Activated naive CD8-positive, alpha-beta T cell treated with anti-CD3 and anti-CD28 coated beads, Interleukin-2, amount 50 U/mL, for 24 hours (primary cell): ENCODE measurements at places on chromosomes 2 and 18.

- no peak for DNase-seq
Observed at GRCh38 chr2:12300019-12300602, 416.6 kb upstream of the TRIB2 start.

GRCh38 chr2:126802774-126803433, 95.8 kb upstream of the TEX51 start:
- DNase-seq, result no peak

GRCh38 chr2:168796090-168796577, 6.3 kb upstream of the NOSTRIN start:
- no peak for DNase-seq

DNA sequence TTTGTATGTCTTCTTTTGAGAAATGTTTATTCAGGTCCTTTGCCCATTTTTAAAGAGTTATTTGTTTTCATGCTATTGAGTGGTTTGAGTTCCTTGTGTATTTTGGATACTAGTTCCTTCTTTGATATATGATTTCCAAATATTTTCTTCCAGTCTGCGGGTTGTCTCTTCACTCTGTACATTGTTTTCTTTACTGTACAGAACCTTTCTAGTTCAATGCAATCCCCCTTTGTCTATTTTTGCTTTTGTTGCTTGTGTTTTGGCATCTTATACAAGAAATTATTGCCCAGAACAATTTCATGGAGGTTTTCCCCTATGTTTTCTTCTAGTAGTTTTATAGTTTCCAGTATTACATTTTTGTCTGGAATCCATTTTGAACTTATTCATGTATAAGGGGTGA, 62.5 kb upstream of the ACVR1C start:
- no peak for DNase-seq

- no peak for DNase-seq
Observed at GRCh38 chr2:187312718-187313282, 135.3 kb downstream of the CALCRL start.

DNA sequence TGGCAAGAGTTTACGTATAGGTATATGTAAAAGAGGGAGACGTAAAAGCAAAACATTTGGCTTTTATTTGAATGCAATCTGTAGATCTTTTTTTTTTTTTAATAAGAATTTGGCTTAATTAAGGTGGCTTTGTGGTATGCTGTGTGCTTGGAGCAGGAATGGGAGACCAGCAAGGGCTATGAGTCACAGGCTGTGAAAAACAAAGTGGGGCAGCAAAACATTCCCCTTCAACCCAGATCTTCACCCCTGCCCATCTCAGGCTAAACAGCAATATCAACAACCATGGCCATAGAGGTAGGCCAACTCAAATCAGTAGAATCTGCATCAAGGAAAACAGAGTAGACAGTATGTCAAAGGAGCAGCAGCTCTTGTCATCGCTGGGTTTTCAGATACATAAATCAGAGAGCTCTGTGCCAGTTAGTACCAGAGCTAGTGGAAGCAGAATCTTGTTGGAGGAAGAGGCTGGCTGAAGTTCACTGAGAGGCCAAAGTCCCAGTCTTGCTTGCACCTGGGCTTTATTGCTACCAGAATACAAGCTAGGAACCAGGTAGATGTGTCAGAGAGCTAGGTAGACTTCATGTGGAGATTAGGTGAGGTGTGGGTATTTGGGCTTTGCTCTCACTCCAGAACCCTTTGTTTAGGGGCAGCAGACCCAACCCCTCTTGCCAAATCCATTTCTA, 191.5 kb upstream of the FANCL start:
- DNase-seq, result no peak

DNA sequence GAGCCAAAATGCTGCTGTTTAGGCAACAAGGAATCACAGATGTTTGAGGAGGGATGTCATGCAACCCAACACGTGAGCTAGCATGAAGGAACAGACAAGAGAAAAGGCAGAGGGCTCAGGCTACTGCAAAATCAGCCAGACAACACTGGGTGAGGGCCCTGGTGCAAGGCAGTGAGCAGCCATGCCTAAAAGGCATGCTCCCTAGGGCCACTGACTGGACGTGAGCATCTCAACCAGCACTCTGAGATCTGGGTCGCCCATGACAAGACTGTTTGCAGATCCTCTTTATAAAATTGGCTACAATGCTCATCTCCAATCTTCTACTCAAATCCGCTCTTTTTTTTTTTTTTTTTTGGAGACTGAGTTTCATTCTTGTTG, 49.1 kb downstream of the KIAA2012 start:
- DNase-seq, result no peak

DNA sequence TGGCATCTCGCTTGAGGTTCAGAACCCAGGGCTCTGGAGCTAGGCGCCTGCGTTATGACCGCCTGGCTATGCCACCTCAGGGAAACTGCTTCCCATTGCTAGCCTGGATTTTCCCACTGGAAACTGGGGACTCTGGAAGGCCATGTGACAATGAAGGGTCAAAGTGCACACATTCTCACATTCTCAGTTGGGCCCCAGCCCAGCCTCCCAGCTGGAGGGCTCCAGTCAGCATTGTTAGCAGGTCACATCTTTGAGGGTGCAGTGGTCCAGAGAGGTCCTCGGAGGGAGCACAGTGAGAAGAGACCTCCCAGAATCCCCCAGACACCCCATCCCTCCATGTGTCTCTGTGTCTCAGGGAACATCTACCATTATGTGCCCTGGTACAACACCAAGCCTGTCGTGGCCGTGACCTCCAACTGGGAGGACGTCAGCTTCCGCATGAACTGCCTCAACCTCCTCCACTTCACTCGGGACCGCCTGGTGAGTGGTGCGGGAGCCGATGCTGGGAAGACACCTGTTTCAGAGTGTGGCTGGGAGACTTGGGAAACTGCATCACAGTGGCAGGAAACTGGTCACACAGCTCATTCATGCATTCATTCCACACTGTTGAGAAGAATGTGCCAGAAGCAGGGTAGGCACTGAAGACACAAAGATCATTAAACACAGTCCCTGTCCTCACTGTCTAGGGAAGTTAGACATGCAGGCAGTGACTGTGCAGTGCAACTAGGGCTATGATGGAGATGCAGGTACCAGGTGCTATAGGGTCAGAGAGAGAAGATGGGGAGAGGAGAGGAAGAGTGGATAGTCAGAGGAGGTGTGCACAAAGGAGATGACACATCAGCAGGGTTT, 41.6 kb downstream of the FER1L5 start:
- no peak for DNase-seq

GRCh38 chr18:22848615-22849014, 84.5 kb upstream of the RBBP8 start:
- DNase-seq, result no peak

DNA sequence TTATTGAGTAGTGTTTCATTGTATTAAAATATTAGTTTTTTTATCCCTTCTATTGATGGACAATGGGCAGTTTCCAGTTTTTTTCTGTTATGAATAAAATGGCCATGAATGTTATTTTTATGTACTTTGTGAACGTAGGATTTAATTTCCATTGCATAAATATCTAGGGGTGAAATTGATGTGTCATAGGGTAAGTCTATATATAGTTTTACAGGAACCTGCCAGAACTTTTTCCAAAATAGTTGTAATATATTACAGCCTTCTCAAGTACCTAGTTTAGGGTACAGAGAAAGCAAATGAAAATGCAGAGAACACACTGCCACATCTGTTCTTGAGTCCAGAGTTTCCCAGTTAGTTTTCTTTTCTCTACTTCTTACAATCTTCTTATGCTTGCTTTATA, 378.6 kb downstream of the MEIS1 start:
- DNase-seq, result no peak

DNA sequence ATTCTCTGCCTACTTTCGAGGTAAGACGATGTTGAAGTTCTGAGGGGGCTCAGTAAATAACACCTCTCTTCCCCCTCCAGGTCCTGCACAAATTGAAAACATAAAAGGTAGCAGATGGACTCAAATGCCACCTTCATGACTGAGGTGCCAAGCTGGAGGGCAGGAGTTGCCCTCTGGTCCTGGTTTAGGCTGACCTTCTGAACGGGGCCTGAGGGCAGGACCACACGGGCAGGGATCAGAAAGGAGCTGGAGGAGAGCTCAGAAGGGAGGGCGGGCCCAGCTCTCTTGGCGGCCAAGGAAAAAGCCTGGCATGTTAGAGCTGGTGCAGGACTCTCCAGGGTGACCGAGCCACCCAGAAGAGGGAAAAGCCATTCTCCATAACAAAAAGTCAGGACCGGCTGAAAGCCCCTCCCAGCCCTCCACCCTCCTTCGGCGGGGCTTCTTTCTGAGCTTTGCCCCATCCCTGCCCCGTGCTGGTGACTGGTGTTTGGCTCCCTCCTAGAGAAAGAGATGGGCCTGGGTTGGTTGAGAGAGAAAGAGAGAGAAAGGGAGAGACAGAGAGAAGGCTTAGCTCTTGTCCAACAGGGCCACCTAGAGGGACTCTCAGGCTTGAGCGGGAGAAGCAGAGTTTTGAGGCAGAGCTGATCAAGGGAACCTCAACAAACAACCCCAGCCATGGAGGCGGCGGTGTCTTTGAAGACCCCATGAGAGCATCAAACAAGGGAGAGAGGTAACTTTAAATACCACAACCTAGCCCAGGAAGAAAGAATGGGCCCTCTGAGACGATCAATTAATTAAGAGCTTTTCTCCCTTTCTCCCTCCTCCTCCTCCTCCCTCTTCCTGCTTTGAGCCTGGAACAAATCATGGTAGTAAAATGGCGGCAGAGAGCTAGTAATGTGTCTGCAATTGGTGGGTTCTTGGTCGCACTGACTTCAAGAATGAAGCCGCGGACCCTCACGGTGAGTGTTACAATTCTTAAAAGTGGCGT, 50.8 kb downstream of the WIPF1 start:
- peak; percentile 39 for DNase-seq

- no peak for DNase-seq
Observed at GRCh38 chr2:222884114-222884771, 23.4 kb downstream of the ACSL3 start.

- no peak for DNase-seq
Observed at GRCh38 chr2:158115202-158115767, 13.6 kb downstream of the UPP2 start.

DNA sequence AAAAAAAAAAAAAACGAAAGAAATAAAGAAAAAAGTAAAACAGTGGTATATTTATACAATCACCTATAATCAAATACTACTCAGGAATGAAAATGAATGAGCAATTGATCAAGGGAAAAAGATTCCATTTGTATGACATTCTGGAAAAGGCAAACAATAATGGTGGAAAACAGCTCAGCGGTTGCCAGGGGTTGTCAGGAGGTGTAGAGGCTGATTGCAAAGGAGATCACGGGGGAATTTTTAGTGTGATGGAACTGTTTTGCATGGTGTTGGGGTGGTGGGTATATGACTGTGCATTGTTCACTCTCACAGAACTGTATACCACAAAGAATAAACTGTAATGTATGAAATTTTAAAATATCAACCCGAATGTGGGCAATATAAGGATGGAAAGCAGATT, 45.5 kb upstream of the INPP4A start:
- DNase-seq, result no peak

GRCh38 chr2:154720651-154721050, 22.2 kb downstream of the KCNJ3 start:
- no peak for DNase-seq

DNA sequence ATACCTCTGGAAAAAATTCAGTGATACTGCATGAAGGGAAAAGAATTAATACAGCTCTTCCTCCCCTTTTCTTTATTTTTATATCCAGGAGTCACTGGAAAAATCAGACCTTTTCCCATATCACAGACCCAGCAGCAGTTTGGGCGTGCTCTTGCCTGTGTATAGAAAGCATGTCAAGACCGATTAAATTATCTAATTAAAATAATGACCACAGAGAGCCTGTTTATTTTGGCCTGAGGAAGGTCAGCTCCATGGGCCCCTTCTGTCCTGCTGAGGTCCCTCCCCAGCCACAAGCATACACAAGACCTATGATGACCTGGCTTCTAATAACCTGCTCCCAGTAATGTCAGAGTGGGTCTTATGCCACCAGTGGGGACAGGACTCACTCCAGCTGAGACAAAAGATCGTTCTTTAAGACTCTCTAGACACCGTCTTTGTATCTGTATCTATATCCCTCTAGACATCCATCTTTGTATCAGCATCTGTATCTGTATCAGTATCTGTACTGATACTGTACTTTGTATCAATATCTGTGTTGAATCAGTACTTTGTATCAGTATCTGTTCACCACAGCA, 147.8 kb downstream of the VAPA start:
- no peak for DNase-seq

DNA sequence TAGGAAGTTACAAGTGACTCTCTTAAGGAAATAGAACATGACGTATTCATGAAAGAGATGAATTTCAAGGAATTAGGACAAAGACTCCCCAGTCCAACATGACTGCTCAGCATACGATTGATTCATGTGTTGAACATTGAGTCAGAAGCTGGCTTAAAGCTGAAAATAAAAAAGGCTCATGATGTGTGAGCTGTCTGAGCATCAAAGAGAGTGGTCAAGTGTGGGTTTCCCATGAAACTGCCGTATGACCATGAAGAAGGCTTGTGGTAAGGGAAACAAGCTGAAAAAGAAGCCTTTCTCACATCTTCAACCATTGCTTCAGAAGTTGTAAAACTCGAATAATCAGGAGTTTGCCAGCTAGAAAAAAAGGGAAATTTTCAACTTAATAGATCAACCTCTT, 201.9 kb upstream of the APCDD1 start:
- DNase-seq, result no peak

DNA sequence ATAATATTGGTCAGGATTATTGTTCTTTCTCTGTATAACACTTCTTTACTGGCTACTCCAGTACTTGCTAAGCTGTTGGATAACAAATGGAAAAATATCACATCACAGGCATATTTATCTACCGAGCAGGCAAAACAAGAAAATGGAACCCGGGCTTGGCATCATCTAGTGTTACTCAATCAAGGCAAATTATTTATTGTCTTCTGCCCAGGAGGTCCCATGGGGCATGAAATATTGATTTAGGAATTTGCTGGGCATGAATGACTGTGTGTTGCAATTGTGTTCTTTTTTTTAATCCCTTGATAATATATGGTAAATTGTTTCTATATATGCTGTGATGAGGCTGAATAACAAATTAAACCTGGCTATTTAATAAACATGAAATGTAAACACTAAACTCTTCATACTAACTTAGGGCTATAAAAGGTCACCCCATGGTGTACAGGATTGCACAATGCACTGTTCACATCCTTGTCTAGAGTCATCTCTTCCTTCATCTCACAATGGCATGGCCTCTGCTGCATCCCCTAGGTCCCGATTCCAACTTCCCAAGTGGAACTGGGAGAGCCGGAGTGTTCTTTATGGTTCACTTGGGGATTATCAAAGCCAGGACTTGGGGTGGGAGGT, 2.2 kb upstream of the PARD3B start:
- DNase-seq, result no peak

GRCh38 chr2:240505910-240506309, 51.9 kb downstream of the ANKMY1 start:
- DNase-seq, result no peak
